Vagina (tissue), 2 donors: ENCODE measurements at places on chromosomes 16 and 17.

DNA sequence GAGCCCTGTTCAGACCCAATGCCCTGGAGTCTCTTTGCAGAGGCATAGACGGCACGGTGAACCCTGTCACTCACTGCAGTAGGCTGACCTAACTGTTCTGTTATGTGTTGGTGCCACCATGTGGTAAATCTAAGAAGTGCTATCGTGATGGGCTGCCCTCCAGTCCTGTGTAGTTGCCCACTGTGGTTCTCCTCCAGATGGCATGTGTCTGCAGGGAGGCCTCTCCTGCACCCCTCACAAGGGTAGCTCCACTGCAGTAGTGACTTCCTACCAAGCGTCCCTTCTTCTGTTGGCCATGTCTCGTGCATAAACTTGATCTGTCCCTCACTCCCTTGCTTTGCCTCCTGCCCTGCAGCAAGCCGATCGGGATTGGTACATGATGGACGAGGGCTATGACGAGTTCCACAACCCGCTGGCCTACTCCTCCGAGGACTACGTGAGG, 5.8 kb downstream of the DHX38 start:
- DNase-seq: no peak

GRCh38 chr16:11354733-11355574, 9.7 kb downstream of the RMI2 start:
- DNase-seq: no peak

GRCh38 chr17:38916771-38917170, 8.6 kb upstream of the LASP1NB start:
- DNase-seq: no peak

GRCh38 chr17:63976702-63977101, 4.0 kb upstream of the SCN4A start:
- no peak for DNase-seq

GRCh38 chr17:60145006-60145935, 4.5 kb upstream of the CA4 start:
- no peak for DNase-seq

GRCh38 chr17:2613089-2613808, 19.8 kb downstream of the PAFAH1B1 start:
- DNase-seq: no peak

- no peak for DNase-seq
Measured at GRCh38 chr17:15944759-15945526, at the start of gene ADORA2B. Gene ADORA2B (plus strand): TSS chr17:15945130. CDS start chr17:15945249, 119 bp downstream.

- no peak for DNase-seq
Measured at GRCh38 chr17:5861246-5861645, 208.9 kb upstream of the WSCD1 start.

- no peak for DNase-seq
Measured at GRCh38 chr17:45986056-45986455, 13.0 kb upstream of the STH start.
